ENCODE measurements at places on chromosomes 13 and 19.

GRCh38 chr19:49217382-49217781, 59.8 kb downstream of the TRPM4 start:
- DNase-seq: no peak

- no peak for DNase-seq
Observed at GRCh38 chr19:33641956-33642498, 20.3 kb downstream of the CHST8 start.

- no peak for DNase-seq
Observed at GRCh38 chr13:113791226-113791625, 32.2 kb downstream of the TMEM255B start.

DNA sequence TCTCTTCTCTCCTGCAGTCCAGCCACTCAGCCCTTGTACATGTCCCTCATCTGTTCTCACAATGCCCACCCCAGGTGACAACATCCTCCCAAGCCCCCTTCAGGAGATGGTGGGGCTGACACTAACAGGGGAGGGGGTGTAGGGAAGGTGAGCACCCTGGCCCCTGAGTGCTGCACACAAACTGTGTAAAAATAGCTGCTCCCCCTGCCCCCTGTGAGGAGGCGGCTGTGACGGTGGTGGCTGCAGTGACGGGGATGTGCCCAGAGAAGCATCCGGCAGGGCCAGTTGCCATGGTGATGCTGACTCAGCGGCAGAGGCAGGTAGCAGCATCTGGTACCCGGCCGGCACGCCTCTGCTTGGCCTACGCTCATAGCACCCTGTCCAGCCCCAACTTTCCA, 13.0 kb upstream of the JUND start:
- no peak for DNase-seq

DNA sequence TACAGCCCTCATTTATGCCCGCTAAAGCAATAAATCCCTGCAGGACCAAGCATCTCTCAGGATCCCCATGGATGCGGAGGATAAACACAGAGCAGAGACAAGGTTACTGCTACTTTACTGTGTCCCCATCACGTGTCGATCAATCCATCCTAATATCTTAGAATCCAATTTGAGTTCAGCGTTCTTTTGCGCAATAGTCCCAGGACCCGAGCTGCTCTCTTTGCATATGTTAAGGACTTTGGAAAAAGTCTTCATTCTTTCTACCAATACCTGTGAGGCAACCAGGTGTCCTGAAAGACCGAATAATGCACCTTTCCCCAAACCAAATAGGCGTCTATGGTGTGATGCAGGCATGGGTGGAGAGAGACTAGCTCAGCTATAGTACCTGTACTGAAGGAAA, 38.0 kb upstream of the URAD start:
- DNase-seq: no peak

- no peak for DNase-seq
Observed at GRCh38 chr13:77028202-77028601, 1.2 kb upstream of the FBXL3 start.

DNA sequence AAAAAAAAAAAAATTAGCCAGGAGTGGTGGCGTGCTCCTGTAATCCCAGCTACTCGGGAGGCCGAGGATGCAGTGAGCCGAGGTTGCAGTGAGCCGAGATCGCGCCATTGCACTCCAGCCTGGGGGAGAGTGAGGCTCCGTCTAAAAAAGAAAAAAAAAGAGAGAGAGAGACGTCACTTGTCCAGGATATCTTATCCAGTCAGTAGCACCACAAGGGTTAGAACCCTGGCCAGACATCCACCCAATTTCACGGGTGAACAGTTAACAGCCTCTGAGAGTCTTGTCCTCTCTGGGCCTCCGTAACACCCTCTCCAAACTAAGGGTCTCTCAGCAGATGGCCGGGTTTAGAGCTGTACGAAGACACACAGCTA, 917 bp upstream of the CLPTM1 start:
- no peak for DNase-seq

- no peak for DNase-seq
Observed at GRCh38 chr13:30133996-30134395, 173.4 kb downstream of the KATNAL1 start.

GRCh38 chr19:42445948-42446347, 3.2 kb upstream of the CXCL17 start:
- DNase-seq: no peak

- no peak for DNase-seq
Observed at GRCh38 chr13:40596484-40596883, 70.0 kb downstream of the FOXO1 start.

DNA sequence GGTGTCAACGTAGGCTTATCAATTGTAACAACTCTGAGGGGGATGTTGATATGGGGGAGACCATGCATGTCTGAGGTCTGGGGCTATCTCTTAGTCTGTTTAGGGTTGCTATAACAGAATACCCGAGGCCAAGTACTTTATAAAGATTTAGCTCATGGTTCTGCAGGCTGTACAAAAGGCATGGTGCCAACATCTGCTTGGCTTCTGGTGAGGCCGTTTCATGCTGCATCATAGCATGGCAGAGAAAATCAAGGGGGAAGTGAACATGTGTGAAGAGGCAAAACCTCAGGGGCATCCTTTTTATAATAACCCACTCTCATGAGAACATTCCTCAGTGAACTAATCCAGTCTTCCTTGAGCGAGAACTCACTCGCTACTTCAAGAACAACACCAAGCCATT, 353.8 kb downstream of the ENOX1 start:
- DNase-seq: no peak

DNA sequence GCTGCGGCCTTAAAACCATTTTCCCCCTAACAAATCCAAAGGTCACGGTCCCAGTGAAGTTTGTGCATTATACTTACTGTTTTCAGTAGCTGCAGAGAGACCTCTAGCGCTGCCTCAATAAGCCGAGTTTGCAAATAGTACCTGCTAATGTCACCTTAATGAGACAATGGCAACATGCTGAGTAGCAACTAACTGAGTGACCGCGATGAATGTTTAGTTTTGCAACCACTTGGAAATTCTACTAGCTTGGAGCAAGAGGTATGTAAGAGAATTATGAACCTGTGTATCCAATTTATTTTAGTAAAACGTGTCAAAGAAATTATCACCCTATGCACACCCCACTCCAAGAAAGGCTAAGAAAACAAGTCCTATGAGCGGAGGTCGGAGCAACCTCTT, 1.2 kb downstream of the KPNA3 start:
- no peak for DNase-seq

DNA sequence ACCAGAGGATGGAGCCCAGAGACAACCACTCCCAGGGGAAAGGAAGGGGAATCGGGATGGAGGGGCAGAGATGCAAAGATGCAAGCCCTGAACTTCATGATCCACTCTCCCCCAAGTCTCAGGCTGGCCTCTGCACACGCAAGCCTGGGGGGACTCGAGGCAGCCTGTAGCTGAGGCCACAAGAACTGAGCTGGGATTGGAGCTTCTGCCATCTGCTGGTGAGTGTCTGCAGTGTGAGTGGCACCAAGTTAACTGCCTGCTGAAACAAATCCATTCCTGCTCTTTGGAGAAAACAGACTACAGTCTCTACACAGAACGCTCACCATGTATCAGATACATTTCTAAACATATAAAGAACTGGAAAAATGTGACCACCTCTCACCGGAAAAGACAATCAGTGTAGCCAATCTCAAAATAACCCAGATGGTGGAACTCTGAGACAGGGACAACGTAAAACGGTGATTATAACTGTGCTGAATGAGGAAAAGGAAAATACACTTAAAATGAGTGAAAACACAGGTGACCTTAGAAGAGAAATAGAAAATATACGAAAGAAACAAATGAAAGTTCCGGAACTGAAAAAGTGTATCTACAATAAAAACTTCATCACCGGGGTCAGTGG, 62.1 kb downstream of the KLF2 start:
- DNase-seq: no peak

- DNase-seq: no peak
Observed at GRCh38 chr19:20273951-20274570, 107.0 kb downstream of the ZNF486 start.

DNA sequence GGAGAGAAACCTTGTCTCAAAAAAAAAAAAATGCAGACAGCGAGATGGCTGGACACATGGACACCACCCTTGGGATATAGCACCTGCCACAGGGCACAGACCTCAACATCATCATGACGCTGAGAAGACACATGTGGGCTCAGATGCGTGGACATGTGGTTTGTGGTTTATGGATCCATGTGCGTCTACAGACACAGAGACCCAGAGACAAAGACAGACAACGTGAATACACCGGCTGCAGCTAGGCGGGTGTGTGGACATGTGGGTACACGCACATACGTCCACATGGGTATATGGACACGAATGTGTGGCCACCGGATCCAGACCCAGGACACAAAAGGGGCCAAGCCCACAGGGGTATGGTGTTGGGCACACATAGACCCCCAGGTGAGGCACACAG, 1.3 kb downstream of the TNFSF14 start:
- DNase-seq: no peak

DNA sequence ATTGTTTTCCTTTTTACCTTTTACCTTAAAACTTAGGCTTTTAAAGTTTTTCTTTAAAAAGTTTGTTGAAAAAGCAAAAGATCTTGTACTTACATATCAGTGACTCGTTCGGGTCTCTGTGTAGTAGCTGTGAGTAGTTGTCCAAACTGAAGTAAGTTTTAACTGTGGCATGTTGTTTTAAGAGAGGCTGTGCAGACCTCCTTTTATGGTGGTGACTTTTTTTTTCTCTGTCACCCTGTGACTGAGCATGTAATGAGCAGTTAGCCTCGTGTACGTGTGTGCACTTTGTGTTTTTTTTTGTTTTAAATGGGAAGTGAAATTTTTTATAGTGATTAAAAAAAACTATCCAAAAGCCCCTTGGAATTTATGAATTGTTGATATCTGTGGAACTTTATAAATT, at the start of gene GPR183:
Gene GPR183, minus strand, starts transcription at position 153 of the 400 bp plus-strand sequence. CDS start 11,254 bp downstream, outside the sequence.
- DNase-seq: no peak

DNA sequence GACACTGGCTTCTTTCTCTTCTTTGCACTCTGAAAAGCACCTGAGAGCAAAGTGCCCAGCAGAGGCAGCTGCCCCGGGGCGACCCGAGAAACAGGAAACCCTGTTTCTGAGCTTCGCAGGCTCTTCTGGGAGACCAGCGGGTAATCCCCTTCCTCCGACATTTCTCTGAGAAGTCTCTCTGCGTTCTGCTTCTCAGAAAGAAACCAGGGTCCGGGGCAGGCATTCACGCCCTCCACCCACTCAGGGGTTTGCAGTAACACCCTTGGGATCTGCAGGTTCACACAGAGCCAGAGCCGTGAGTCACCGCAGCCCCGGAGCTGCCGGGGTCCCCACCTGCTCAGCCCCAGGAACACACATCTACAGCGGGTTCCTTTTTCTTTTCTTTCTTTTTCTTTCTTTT, 86.0 kb downstream of the GADD45B start:
- DNase-seq: no peak

DNA sequence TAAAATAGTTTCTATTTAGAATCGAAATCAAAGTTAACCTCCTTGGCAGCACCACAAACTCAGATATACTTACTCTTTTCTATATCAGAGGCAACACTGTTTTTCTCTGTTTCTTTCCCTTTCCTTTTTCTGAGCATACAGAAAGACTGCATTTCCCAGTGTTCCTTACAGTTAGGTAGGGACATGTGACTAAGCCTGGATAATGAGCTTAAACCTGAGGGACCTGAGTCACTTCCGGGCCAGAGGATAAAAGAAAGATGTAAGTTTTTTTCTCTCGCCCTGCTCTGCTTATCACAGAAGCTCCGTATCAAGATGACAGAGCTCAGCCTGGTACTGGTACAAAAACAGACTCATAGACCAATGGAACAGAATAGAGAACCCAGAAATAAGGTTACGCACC, 531.9 kb downstream of the KLF12 start:
- no peak for DNase-seq

DNA sequence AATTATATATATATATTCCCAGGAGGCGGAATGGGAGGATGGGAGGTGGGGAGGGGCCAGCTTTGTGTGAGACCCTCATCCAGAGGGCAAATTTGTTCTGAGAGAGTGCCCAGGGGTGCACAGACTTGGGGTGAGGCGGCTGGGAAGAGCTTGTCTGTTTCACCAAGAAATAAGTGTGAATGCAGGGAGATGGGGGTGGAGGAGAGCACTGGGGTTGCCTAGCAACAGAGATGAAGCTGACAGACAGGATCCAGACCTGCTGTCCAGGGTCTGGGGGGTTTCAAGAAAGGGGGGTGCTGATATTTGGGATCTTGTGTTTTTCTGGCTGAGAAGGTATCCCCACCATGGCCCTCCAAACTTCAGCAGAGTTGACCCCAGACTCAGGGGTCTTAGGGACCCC, 18.6 kb upstream of the TNFAIP8L1 start:
- DNase-seq: no peak

DNA sequence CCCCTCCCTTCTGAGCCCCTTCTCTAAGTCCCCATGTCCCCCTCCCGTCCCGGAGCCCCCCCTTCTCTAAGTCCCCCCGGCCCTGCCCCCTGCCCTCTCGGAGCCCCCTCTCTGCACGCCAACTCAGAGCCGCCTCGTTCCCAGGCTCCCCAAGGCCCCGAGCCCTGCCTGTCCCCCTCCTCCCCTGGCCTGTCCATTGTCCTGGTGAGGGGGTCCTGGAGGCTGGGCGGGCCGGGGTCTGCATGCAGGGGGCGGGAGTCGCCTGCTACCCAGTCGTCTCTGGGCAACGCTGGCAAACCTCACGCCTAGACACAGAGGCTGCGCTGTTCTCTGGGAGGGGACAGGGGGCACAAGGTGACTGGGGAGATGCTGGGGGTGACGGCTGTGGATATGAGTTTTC, 39.2 kb upstream of the SEMA6B start:
- no peak for DNase-seq
